SJCRH30 (cell line): ENCODE measurements at places on chromosomes 4 and X.
A peak's percentile ranks its signal among the peaks of the same experiment; 100 is the strongest.

DNA sequence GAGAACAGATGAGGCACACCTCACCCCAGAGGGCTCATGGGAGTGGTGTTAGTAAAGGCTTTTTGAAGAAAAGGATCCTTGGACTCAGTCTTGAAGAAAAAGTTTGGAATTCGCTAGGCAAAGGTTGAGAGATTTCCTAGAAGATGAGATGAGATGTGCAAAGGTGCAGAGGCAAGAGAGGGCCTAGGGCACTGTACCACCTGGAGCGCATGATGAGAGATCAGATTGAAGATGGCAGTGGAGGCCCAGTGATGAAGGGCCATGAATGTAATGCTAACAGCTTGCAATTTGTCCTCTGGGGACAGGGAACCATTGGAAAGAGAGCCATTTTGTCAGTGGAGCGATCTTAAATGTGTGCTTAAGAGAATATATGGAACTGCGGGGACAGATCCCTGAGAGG lies 45.0 kb downstream of the PGRMC2 start:
- no peak for DNase-seq

DNA sequence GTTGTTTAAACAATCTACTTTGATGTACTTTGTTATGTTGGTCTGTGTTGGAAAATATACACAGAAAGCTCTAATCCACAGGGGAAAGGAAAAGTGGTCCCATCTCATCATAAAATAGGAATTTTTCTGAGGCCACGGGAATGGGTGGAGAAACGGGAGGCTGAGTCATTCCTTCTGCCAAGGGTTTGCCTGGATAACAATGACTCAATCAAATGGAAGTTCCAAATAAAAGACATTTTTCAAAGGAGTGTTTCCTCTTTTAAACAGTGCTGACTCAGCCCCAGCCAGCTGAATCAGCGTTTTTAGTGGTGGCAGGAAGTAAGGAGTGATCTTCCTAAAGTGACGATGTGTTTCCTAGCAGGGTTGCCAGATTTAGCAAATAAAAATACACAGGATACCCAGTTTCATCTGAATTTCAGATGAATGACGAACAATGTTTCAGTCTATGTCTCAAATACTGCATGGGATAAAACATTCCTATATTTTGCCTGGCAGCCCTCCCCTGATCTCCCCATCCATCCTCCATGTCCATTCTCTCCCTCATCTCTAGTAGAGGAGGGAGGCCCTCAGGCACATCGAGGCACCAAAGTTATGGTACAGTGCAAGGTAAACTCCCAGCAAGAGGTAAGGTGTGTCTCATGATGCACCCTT lies 345.4 kb upstream of the GATB start:
- DNase-seq: peak; percentile 5

DNA sequence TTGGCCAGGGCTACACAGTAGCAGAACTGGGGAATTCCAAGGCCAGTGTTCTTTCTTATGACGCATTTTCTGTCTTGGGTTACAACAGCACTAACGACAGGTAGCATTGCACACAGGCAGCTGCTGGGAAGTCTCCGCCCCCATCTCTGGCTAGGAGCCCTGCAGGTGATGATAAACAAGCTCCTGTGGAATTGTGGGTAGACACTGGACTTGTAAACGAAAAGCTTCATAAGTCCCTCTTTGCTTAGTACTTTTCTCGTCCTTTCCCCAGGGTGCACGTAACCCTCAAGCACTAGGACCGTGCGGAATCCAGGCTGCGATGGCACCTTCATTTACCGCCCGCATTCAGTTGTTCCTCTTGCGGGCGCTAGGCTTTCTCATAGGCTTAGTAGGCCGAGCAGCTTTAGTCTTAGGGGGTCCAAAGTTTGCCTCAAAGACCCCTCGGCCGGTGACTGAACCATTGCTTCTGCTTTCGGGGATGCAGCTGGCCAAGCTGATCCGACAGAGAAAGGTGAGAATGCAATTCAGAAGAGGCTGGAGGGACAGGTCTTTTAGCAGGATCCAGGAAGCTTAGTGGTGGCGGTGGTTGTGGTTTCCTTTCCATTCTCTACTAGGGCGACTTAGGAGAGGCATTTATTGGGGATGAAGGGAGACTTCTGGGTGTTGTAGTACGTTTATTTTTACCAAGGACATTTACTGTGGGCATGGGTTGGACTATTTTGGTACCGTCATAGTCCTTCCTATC lies at the start of gene FAAH2:
FAAH2 (plus strand) TSS at position 200 of the 745 bp plus-strand sequence; CDS start at position 320, 120 bp downstream.
- DNase-seq: peak; percentile 44

DNA sequence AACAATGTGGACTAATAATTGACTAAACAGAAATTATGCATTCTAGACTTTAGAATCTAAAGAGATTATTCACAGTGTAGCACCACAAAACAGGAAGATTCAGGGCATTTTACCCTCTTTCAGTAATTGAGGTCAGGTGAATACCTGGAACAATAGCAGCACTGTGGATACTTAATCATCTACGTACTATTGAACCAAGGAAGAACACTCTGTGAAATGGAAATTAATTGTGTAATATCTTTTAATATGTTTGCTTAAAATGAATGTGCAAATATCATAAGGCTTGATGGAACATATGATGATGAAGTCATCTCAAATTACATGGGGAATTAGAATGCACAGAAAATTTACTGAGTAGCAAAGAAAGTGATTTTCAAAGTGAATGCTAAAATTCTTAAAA lies 68.5 kb upstream of the MAP9 start:
- DNase-seq: no peak

- no peak for DNase-seq
These were observed 76.1 kb downstream of the FBXO8 start for GRCh38 chr4:174207367-174207766.

- DNase-seq: no peak
These were observed at the start of gene UCP1 for GRCh38 chr4:140568507-140569306. Gene UCP1 (minus strand): TSS chr4:140568961. CDS start chr4:140568729, 232 bp downstream.

- DNase-seq: no peak
These were observed 110.9 kb downstream of the FRAS1 start for GRCh38 chr4:78168029-78168428.

DNA sequence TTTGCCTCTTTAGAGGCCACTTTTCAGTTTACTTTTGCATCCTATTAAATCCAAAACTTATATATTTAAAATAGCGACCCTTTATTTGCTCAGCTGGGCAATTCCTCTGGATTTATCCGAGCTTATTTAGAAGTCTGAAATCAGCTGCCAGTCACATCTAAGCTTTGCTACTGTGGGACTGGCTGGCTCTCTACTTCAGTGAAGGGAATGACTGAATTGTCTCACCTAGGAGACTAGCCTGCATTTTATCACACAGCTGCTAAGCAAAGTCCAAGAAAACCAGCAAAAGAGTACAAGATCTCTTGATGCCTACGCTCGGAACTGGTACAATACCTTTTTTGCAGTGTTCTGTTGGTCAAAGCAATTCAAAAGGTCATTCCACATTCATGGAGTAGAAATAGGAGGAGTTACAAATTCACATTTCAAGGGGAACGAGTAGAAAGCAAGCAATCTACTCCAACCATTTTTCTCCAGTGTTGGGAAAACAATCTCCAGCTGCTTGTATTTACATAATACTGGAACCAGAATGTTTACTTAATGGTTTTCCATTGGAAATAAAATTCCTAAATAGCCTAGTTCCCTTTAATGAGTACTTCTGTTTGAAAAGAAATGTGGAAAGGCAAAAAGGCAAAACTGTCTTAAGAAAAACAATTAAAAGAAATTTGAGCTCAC lies 160.2 kb downstream of the MAGEB5 start:
- DNase-seq: no peak

DNA sequence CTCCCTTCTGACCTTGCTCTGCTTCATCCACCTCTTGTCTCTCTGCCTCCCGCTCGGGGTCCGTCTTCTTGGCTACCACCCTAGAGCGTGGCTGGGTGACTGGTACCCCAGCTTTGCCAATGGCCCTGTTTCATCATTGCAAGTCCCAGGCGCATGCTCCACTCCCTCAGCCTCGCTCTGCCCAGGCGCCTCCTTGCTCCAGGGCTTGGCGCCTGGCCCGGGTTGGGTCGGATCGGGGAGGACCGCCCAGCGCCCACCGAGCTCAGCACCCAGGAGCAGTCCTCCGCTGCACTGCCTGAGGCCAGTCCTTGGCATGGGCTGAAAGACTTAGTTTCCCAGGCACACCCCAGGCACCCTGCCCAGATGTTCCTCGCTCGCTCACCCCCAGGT lies 577 bp downstream of the BGN start:
- no peak for DNase-seq

DNA sequence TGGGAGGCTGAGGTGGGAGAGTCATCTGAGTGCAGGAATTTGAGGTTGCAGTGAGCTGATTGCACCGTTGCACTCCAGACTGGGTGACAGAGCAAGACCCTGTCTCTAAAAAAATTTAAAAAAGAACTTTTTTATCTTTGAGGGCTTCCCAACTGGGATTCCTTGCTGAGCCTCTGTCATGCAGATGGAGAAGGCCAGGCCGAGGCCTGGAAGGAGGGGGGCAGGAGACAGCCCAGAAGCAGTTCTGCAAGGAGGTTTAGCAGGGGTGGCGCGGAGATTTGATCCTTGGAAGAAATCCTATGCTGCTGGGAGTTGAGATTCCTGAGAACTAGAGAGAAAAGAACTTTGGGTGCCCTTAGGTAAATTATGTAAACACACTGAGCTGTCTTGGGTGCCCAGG lies 2.5 kb upstream of the ARSD start:
- no peak for DNase-seq

GRCh38 chr4:31085689-31086088 lies 365.5 kb downstream of the PCDH7 start:
- DNase-seq: peak; percentile 70

DNA sequence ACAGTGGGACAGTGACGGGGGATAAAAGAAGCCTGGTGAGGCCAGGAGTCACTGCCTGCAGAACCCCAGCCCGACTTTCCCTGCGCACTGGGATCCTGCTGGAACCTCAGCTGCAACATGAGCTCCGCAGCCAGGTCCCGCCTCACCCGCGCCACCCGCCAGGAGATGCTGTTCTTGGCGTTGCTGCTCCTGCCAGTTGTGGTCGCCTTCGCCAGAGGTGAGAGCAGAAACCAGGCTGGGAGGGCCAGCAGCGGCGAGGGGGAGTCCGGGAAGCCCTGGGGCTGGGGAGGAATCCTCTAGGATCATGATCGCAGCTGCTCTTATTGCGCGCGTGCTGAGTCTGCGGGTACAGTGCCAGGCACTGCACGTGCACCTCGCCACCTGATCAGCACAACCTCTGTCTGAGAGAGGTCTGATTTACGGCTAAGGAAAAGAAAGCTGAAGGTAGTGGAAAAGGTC lies at the start of gene PF4V1:
PF4V1 (plus strand) TSS at position 51 of the 459 bp plus-strand sequence; CDS start at position 118, 67 bp downstream.
- DNase-seq: peak; percentile 34

DNA sequence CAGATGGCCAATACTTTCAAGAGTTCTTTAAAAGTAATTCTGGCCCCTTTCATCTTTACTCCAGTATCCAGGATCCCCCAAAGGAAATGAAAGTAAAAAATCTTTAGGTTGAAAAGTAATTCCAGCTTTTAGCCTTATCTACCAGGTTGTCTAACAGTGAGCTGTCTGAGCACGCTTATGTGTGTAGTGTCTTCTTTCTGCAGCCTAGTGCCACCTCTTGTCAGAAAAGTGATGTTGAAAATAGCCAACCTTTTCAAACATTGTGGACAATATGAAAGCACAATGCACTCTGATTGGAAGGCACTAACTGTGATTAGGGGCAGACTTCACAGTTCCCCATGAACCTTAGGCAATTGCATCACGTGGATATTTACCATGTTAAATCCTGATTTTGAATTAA lies 92.1 kb downstream of the RELL1 start:
- peak; percentile 47 for DNase-seq

DNA sequence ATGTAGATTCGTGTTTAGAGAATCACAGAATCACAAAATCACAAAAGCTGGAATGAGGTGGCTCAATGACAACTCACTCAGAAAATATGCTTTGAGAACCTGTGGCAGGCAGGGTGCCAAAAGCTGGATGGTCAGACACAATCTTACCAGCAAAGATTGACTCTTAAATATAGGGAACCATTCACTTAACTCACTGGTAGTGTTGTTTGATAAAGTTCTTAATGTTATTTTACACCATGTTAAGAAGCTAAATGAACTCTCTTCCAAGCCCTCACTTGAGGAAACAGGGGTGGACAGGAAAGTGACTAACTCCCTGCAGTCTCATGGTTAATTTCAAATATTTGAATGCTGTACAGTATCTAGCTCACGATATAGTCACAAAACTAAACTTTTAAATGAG lies 5.7 kb upstream of the SCOC start:
- DNase-seq: no peak

- no peak for DNase-seq
These were observed 428.0 kb downstream of the ZNF674 start for GRCh38 chrX:46117234-46117633.

- DNase-seq: no peak
These were observed 93.1 kb upstream of the RBPJ start for GRCh38 chr4:26227601-26228229.

DNA sequence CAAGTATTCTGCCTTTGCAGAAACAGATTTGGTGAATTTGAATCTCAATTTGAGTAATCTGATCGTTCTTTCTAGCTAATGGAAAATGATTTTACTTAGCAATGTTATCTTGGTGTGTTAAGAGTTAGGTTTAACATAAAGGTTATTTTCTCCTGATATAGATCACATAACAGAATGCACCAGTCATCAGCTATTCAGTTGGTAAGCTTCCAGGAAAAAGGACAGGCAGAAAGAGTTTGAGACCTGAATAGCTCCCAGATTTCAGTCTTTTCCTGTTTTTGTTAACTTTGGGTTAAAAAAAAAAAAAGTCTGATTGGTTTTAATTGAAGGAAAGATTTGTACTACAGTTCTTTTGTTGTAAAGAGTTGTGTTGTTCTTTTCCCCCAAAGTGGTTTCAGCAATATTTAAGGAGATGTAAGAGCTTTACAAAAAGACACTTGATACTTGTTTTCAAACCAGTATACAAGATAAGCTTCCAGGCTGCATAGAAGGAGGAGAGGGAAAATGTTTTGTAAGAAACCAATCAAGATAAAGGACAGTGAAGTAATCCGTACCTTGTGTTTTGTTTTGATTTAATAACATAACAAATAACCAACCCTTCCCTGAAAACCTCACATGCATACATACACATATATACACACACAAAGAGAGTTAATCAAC lies 15.3 kb downstream of the PLP1 start:
- no peak for DNase-seq

DNA sequence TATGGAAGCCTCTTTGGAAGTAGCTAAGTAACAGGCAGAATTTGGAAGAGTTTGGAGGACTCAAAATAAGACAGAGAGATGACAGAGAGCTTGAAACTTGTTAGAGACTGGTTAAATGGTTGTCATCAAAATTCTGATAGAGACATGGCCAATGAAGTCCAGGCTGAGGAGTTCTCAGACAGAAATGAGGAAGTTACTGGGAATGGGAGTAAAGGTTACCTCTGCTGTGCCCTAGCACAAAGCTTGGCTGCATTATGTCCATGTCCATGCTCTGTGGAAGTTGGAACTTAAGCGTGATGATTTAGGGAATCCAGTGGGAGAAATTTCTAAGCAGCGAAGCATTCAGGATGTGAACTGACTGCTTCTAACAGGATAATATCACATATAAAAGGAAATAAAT lies 146.2 kb upstream of the NDST4 start:
- DNase-seq: no peak

GRCh38 chr4:138487670-138488069 lies 245.5 kb upstream of the SLC7A11 start:
- no peak for DNase-seq

DNA sequence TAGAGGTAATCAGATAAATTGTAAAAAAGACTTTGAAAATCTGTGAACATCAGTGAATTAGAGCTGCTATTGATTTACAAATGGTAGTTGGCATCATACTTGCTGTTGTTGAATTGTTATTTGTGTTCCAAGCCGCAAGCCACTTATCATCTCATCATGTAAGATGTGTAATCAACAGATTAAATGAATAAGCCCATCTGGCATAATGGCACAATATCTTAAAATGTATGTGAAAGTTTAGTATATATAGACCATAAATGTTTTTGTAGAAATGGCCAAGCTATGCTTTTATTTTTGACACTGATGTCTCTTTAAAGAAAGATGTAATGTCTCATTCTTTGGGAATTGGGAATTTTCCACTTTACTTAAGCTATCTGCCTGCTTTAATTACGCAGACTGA lies 682.6 kb upstream of the GNPDA2 start:
- DNase-seq: no peak
